ENCODE measurements at places on chromosomes 2 and 18.

- DNase-seq: peak; percentile 71
Measured at GRCh38 chr2:207254591-207255464, 89.1 kb upstream of the KLF7 start.

DNA sequence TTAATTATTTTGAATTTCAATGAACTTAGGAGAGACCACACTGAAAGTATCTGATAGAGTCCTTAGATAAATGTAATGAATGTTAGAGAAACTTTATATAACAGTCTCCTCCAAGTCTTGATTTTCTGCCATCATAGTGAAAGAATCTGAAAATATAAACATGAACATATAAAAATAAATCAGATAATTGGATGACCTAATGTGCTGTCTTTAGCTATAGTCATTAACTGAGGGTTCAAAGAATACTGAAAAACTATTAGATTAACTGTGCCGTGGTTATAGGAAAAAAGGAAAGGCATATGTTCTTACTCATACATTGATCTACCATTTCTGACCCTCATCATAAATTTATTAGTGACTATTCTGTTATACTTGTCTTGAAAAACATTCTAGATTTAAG is 47.0 kb upstream of the SPAG16 start:
- no peak for DNase-seq

- no peak for DNase-seq
Measured at GRCh38 chr2:131419441-131419840, 55.5 kb upstream of the RAB6D start.

- no peak for DNase-seq
Measured at GRCh38 chr2:216740557-216741222, 45.3 kb upstream of the IGFBP5 start.

GRCh38 chr2:140873915-140874531 is 1256.8 kb downstream of the LRP1B start:
- DNase-seq: no peak

DNA sequence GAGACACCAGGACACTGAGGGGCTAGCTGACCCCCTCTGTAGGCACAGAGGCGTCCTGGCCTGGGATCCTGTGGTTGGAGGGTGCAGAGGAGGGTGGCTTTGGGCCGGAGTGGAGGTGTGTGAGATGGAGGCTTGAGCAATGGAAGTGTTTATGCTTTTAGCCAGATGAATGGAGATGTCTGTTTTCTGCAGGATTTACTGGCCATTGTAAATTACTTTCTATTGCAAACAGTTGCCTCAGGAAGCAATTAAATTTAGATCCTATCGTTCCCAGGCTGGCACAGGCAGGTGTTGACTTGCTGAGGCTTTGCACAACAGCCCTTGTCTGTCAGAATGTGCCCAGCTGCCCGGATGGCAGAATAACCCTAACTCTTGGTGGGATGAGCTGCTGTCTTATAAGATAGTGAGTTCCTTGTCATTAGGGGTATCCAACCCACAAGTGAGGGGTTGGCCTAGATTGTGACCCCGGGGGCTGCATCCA is 1.8 kb upstream of the ARID5A start:
- no peak for DNase-seq

DNA sequence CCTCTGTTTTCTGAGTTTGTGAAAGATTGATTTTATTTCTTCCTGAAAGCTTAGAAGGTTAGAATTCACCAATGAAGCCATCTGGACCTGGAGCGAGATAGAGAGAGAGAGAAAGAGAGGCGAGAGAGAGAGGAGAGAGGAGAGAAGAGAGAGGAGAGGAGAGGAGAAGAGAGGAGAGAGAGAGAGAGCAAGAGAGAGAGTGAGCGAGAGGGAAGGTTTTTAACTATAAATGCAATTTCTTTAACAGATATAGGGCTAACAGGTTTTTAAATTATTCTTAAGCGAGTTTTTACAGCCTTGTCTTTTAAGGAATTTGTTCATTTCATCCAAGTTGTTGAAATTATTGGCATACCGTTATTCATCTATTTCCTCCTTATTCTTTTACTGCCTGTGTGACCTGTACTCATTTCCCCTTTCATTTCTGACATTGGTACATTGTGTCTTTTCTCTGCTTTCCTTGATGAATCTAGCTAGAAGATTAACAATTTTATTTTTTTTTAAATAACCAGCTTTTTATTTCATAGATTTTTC is 56.1 kb downstream of the BABAM2 start:
- DNase-seq: no peak

DNA sequence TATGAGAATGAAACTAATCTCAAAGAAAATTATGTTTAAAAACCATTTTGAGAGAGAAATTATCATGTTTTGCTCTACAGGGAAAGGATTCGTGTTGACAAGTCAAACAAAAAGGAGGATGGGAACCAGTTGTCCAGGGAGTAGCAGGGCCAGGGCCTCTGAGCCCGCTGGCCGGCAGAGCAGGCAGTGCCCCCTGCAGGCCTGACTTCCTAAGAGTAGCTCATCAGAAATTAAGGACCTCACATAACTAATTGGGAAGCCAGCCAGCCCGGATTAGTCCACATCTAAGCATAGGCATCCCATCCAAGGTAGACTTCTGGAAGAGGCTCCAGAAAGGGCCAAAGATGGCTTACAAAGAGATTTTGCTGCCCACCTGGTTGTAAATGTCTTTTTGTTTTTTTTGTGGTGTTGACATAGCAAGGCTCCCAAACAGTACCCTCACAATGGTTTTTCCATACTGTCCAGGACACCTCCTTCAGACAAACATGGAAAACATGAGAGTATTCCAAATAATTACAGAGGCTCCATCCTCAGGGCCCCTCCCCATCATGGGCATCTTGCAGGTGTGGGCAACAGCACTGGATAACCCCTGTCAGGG is 241.2 kb upstream of the TANK start:
- peak; percentile 66 for DNase-seq

DNA sequence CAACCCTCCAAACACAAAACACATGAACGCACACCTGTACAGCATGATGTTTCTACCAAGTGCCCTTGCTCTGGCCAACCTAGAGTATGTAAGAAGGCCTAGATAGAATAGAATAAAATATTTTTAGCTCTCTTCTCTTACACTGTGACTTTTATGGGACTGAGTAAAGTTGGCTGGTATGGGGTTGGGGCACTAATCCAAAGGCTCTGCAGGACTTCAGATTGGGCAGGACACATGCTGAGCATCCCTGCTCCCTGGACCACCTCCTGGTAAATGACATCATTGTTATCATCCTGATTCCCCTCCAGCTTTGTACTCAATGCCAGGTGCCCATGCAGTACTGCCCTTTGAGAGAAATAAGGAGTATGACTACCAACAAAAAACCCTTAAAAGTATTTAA is 322.2 kb downstream of the SLC8A1 start:
- no peak for DNase-seq

GRCh38 chr2:216560838-216561270 is 62.2 kb downstream of the RPL37A start:
- no peak for DNase-seq

GRCh38 chr2:112065486-112065885 is 10.4 kb downstream of the TMEM87B start:
- DNase-seq: no peak

DNA sequence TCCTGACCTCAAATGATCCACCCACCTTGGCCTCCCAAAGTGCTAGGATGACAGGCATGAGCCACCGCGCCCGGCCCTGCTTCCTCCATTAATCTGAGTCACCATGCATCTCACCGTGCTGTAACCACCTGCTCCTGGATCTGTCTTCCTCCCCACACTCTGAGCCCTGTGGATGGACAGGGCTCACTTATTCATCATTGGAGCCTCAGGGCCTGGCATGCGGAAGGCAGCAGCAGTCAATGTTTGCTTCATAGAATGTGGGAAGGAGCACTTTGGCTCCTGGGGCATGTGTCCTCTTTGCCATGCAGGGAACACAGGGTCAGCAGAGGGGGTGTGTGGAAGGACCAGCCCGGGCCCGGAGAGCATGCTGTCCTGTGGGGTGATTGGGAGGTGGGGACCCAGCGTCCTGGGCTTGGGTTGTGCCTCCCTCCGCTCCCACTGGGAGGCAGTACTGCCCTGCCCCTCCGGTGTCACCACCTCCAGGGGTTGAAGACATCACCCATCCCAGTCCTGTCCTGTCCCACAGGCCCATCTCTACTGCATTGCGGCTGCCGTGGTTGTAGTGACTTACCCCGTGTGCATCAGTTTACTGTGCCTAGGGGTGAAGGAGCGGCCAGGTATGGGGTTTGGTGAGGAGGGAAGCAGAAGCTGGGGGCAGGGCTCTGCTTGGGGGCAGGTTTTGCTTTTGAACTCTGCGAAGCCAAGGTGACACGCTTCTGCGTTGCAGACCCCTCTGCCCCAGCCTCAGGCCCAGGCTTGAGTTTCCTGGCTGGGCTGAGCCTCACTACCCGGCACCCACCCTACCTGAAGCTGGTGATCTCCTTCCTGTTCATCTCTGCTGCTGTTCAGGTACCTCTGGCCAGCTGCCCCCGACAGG is 11.5 kb downstream of the MFSD2B start:
- DNase-seq: peak; percentile 16

DNA sequence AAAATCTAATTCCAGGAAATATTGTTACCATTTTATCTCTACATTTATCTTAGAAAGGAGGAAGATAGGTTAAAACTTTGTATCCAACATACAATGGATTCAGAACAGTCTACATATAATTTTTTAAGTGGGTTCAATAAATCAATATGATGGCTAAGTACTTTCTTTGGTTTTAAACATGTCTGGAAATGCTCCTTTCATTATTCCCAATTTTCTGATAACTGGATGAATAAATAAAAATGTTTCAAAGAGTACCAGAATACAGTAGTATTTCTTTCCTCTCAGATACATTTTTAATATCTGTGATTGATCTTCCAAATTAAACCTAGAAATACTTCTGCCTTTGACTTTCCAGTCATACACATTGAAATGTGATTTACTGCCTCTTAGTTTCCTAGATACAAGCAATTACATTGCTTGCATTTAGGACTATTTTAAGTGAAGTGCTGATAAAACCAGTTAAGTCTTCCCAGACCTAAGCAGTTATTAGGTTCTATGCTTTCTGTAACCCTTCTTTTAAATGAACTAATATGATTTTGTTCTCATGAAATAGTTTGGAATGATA is 283.5 kb downstream of the CCDC178 start:
- DNase-seq: no peak

- no peak for DNase-seq
Measured at GRCh38 chr2:104388296-104388695, 465.6 kb upstream of the POU3F3 start.

DNA sequence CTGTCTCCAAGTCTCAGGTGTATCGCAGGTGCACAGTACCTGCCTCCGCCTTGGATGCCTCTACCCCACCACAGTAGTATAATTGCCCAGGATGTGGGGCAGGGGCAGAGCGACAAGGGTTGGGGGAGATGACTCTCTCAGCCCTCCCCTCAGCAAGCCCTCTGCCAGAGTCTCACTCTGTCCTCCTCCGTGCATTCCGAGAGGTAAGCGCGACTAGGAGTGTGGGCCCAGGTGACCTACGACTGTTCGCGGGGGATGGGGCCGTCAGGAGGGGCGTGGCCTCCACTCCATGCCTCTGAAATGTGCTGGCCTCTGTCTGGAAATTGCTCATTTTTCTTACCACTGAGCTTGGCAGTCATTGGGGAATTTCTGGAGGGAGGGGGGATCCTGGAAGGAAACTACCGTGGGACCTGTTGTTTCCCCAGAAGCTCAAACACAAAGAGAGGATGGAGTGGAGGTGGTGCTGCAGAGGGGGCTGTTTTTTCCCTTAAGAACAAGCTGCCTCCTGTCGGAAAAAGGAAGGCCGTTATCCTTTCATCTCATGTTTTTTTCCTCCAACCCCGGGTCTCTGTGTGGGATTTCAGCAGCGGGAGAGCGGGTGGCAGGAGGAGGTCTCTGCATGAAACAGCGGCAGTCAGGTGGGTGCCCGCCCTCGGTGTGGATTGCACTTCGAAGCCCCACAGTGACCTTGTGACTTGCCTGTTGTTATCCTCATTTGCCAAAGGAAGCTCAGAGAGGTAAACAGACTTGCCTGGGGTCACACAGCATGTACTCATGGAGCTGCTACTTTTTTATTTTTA is 13.0 kb upstream of the RALB start:
- DNase-seq: no peak

DNA sequence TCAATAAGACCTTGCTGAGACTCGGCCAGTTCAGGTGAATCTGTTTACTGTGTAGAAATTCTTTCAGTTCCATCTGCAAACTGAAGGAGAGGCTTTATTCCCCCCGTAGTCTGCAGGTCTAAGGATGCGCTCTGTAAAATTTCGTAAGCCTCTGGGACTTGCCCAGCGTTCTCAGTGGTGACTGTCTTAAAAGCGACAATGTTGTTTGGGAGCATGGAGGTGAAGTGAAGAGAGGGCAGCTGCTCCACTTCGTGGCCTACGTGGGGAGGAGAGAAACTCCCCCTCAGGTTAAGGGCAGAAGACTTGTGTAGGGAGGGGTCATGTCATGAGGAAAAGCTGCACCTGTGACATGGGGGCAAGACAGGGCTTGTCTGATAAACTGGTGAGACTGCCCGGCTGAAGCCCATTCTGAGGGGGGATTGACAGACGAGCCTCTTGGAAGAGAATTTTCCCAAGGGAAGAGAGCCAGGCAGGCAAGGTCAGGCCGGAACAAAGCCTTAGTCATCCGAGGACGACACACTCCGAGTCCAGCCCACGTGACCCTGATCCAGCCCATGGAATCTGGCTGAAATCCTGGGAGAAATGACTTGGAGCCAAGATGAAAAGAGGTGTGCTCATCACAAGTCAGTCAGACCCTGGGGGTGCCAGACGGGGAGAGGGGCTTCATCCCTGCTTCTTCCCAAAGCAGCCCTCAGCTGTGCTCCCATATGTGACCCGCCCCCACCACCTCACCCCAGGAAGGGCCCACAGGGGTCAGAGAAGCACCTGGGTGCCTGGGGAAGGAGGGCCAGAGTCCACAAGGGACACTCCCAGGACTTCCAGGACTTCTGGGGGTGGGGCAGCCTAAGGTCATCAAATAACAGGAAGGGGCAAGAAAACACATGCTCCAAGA is 88.5 kb upstream of the SH3BP4 start:
- no peak for DNase-seq

GRCh38 chr2:142873831-142874287 is 3.6 kb upstream of the KYNU start:
- no peak for DNase-seq

- DNase-seq: no peak
Measured at GRCh38 chr2:237977380-237977779, 10.6 kb downstream of the UBE2F start.

DNA sequence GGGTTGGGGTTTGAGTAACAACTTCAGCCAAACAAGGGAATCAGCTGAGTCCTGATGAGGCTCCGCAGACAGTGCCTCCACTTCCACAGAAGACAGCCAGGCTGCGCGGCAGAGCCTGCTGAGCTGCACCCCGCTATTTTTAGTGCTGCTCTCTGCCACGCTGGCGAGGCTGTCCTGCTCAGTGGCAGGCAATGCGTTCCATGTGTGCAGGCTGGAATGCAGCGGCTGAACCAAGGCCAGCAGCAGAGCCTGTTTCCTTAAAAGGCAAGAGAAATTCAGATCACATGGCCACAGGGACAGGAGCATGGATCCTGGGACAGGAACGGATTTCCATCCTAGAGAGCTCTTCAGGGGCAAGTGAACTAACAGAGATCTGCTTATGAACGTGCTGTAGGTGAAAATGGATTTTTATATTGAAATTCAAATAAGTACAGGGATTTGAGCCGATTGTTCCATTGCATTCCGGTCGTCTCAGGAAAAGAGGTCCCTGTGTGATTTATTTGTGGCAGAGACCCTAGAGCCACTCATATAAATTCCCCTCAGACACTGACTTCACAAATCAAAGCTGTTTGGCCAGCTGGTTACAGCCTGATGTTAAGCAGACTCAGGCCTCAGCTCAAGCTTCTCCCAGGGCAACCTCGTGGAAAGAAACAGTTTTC is 98.7 kb downstream of the COL6A3 start:
- no peak for DNase-seq

GRCh38 chr2:29789911-29790485 is 131.4 kb downstream of the ALK start:
- DNase-seq: no peak

- no peak for DNase-seq
Measured at GRCh38 chr2:176449852-176450251, 180.6 kb downstream of the MTX2 start.

All from suppressor macrophage (primary cell).